Naive thymus-derived CD4-positive, alpha-beta T cell (primary cell): ENCODE measurements at places on chromosomes 3 and 15. TPM values are rescaled to one million over a fixed set of nuclear protein-coding genes. Genes with fewer than 3 reads are reported as not detected.

- no peaks in the 10 kb centered on the region for H3K4me1 ChIP-seq
- no peak overlapping the region for H3K27ac ChIP-seq
- DNase-seq = no peak
- no peak overlapping the region for H3K4me3 ChIP-seq
Measured at GRCh38 chr3:123161167-123161566, 40.6 kb upstream of the SEC22A start.

ZKSCAN7 gene
- 0.76 and 1.1 TPM in 2 replicates for total RNA-seq

GRCh38 chr15:82647045-82647834, at the start of gene CPEB1:
TSS of gene CPEB1 (minus strand) at chr15:82647363. CDS start at chr15:82628459, 18,904 bp downstream.
- DNase-seq = peak; percentile 32
- H3K27me3 ChIP-seq = peaks cover 15% of the 10 kb centered on the region
- H3K27ac ChIP-seq = no peak within 1 kb of the TSS
- peak within 1 kb of the TSS; percentile 47 for H3K4me3 ChIP-seq

FAM98B gene
- 16.2 TPM for total RNA-seq

DNA sequence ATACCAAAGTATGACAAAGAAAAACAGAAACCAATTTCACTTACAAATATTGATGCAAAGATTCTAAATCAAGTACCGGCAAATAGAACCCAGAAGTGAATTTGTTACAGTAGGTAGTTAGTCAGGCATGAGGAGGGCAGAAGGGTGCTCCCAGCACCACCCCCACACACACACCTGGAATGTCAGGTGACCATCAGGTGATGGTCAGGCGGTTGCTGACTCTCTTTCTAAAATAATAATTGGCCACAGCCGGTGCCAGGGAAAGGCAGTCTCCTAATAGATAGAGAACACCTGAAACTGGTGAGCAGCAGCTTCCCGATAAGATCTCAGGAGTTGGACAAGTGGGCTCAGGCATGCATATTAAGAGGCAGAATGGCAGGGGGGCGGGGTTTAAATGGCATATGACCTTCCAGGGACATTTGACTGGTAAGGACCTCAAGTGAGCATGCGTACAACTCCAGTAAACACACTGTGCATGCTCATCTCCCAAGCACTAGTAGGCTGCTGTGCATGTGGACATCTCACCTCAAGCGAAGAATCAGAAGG, 131.1 kb downstream of the ANO10 start:
- no peaks in the 10 kb centered on the region for H3K36me3 ChIP-seq
- H3K4me3 ChIP-seq = no peak overlapping the region
- H3K27me3 ChIP-seq = no peaks in the 10 kb centered on the region
- H3K4me1 ChIP-seq = no peaks in the 10 kb centered on the region
